RPMI8226 (cell line): ENCODE measurements at places on chromosomes 6 and 20.
A peak's percentile ranks its signal among the peaks of the same experiment; 100 is the strongest.

- no peak for DNase-seq
Measured at GRCh38 chr20:40777653-40778052, 88.6 kb upstream of the MAFB start.

DNA sequence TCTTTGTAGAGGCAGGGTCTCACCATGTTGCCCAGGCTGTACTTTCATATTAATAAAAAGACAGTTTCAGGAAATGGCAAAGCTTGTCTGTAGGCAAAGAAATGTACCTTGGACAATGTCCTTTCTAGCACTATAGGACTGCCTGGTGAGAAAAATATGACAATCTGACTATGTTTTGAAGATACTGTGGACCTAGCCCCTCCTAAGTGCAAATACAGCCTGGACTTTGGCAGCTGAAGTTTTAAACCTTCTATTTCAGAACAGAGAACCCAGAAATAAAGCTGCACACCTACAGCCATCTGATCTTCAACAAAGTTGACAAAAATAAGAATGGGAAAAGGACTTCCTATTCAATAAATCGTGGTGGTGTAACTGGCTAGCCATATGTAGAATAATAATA is 18.9 kb upstream of the IL17A start:
- no peak for DNase-seq

GRCh38 chr6:21942897-21943296 is 349.3 kb downstream of the SOX4 start:
- no peak for DNase-seq

DNA sequence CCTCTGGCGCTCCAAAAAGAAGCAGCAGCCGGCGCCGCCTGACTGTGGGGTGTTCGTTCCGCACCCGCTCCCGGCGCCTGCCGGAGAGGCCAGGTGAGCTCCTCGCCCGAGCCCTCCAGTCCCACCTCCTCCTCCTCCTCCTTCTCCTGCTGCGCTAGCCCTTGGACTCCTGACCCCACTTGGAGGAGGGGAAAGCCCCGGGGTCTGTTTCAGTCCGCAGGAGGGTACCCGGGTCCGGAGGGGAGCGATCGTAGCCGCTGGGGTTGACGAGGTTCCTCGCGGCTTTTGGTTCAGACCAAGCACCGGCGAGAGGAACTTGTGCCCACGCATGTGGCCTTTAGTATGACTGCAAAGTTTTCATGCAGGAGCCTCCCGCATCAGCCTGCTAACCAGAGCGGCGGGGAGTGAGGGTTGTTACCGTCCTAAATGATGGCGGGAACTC is 493 bp downstream of the CRYBG1 start:
- peak; percentile 7 for DNase-seq

DNA sequence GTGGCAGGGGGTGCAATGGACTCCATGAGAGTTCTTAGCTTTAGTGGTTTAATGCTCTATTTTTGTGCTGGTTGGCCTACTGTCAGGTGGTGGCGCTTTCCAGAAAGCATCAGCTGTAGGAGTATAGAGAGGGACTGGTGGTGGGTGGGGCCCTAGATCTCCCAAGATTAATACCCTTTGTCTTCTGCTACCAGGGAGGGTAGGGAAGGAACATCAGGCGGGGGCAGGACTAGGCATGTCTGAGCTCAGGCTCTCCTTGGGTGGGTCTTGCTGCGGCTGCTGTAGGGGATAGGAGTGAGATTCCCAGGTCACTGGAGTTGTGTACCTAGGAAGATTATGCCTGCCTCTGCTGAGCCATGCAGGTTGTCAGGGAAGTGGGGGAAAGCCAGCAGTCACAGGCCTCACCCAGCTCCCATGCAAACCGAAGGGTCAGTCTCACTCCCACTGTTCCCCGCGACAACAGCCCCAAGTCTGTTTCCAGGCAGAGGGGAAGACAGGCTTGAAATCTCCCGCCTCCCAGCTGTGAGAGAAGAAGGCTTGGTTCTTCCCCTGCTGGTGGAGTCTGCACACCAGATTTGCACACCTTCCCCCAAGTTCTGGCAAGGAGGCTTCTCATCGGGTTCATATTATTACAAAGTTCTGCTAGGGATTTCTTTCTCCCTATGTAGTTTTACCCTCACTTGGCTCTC is 46.7 kb upstream of the PKIB start:
- DNase-seq: no peak

GRCh38 chr20:32329817-32330554 is 28.1 kb upstream of the ASXL1 start:
- no peak for DNase-seq

- DNase-seq: no peak
Measured at GRCh38 chr6:166862287-166862977, 93.9 kb downstream of the RNASET2 start.

DNA sequence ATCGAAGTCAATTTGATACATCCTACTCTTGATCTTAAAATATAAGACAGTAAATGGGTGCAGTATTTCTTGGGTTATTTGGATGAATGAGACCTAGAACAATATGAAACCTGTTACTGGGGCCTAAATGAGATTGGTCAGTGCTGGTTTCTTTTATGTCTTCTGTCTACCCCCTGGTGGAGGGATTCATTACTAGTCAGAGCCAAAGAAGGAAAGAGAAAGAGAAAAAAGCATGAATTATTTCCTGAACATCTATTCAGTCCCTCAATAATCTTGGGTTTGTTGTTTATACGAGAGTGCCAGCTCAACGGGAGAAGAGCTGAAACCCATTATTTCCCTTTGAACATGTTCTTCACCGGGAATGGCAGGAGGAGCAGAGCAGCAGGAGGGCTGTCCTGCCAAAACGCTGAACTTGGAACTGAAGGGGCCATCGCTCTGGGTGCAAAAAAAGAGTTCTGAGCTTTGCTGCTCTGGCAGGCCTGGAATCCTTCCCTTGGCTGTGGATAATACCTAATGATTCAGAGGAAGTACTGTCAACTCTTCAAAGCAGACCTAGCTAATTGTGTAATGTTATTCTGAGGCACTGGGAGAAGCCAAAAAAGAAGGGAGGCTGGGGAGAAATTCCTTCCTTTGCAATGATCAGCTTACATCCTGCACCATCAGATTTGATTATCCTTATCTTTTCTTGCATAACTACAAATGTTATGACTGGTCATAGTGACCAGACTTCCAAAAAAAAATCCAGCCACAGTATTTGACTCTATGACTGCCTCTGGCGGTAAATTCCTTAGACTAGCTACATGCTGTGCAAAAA is 72.0 kb downstream of the BLOC1S5 start:
- DNase-seq: peak; percentile 85

- no peak for DNase-seq
Measured at GRCh38 chr6:69284176-69284730, 512.6 kb downstream of the LMBRD1 start.

GRCh38 chr6:37625591-37626374 is 71.9 kb downstream of the MDGA1 start:
- no peak for DNase-seq

- peak; percentile 78 for DNase-seq
Measured at GRCh38 chr6:142913511-142914047, 31.4 kb downstream of the HIVEP2 start.

- DNase-seq: no peak
Measured at GRCh38 chr6:108751851-108752732, 96.1 kb upstream of the ARMC2 start.

GRCh38 chr20:19712721-19713260 is 45.3 kb upstream of the RIN2 start:
- DNase-seq: no peak

GRCh38 chr6:37171201-37171969 is 1.4 kb downstream of the PIM1 start:
- DNase-seq: peak; percentile 42

- peak; percentile 16 for DNase-seq
Measured at GRCh38 chr6:143528164-143528811, 16.8 kb upstream of the FUCA2 start.

GRCh38 chr6:160358225-160359119 is 10.3 kb downstream of the SLC22A3 start:
- no peak for DNase-seq

DNA sequence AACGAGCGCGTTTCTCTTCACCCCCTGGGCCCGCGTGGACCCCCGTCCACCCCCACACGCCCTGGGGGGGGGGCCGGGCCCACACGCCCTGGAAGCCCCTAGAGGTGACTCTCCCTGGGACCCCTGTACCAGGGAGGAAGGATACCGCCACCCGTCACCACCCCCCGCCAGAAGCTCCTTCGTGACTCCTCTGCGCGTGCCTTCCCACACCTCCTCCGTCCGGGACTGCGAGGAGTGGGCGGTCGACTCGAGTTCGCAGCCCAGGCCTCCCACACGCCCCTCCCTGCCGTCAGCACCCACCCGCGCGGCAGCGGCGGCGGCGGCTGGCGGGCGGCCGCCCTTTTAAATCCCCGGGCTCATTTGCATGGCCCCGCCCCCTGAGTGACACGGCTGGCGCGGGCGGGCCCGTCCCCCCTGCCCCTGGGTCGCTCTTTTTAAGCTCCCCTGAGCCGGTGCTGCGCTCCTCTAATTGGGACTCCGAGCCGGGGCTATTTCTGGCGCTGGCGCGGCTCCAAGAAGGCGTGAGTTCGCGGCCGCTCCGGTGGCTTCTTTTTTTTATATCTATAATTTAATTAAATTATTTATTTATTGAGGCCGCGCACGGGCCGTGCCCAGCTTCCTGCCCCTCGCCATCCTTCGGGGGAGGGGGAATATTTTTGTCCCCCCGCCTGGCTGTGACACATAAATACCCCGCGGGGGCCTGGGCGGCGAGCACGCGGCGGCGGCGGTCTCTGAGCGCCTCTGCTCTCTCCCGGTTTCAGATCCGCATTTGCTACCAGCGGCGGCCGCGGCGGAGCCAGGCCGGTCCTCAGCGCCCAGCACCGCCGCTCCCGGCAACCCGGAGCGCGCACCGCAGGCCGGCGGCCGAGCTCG is at the start of gene HMGA1:
HMGA1 (plus strand) TSS at position 431 of the 873 bp plus-strand sequence. CDS start 3,908 bp downstream, outside the sequence.
- DNase-seq: peak; percentile 98

GRCh38 chr6:16441262-16441661 is 202.9 kb downstream of the GMPR start:
- DNase-seq: no peak

DNA sequence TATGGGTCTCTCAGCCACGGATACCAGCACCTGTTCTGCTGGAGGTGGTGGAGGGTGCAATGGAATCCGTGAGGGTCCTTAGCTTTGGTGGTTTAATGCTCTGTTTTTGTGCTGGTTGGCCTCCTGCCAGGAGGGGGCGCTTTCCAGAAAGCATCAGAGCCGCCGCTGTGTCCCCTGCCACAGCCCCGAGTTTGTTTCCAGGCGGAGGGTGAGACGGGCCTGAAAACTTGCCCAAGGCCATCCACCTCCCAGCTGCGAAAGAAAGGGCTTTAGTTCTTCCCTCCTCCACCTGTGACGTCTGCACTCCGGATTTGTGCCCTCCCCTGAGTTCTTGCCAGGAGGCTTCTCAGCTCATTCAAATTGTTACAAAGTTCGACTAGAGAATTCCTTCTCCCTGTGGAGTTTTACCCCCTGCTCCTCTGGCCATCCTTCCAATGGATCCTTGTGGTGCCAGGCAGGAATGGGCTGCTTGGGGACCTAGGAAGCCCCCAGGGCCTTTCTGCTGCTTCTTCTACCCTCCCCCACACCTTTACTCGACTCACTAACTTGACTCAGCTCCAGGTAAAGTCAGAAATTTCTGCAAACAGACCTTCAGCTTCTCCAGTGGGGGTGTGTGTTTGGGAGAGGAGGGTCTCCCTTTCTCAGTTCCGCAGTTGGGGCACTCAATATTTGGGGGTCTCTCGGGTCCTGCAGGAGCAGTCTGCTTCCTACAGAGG is 873.7 kb downstream of the KIF16B start:
- peak; percentile 9 for DNase-seq

- DNase-seq: no peak
Measured at GRCh38 chr6:56065408-56065807, 182.0 kb downstream of the COL21A1 start.

DNA sequence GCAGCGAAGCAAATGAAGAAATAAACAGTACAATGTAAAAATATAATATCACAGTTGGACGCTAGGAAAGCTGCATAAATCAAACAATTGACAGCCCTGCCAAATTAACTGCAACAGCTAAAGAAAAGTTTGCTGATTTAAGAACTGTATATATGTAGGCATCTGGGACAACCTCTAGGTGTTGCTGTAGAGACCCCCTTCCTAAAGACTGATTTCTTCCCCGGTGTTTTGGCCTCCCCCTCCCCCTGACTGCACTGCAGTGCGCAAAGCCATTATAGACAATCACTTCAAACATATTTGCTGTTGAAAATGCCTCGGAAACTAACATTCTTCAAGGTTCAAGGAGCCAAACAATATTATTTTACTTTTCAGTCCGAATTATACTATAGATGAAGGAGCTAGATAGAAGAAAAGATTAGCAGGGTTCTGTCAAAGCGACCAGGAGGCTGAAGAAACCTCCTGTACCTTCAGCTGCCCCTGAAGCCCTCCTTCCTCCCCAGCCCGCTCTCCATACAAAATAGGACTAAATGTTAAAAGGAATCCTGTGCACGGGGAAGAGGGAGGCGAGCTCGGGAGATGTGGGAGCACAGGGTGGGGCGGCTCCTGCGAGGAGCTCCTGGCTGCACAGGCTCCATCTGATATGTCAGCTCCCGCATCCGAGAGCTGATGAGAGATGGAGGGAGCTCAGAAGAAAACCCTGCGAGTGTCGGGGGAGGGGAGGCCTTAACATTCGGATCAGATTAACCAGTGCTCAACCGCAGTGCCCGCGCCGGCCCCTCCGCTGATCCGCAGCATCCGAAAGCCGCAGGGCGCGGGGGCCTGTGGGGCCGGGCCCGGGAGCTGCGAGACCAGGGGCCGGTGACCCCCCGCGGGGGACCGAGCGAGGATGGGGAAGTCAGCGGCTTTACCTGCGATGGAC is 822 bp downstream of the ELOVL4 start:
- DNase-seq: peak; percentile 2

DNA sequence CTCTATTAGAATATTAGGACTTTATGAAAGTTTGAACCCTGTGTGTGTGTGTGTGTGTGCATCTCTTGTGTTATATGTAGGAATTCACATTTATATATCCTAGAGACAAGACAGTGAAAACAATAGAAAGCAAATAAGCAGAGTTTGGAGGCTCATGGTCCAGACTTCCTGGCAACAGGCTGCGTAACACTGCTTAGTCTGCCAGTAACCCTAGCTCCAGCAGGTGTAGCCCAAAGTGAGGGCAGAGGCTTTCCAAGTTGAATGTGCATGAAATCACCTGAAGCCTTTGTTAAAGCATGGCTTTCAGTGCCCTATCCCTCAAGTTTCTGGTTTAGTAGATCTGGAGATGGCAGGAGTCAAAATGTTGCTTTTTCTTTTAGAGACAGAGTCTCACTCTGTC is 569.9 kb downstream of the KIF16B start:
- no peak for DNase-seq

- no peak for DNase-seq
Measured at GRCh38 chr6:96724641-96725040, 112.6 kb downstream of the GPR63 start.

DNA sequence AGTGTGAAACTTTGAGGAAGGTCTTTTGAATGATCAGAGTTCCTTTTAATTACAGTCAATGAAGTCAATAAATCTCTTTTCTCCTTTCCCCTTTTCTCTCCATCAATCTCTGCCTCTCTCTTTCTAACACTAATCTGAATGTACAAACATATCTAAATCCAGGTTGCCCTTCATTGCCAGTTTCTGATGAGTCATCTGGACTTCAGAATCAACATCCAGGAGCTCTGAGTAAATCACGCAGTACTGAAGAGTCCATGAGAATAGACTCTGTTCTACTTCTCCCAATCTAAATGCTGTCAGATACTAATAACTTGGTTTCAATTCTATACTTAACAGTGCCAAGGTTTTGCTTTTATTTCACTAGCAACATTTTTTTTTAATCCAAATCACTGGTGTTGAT is 238.7 kb upstream of the THEMIS start:
- no peak for DNase-seq

- peak; percentile 83 for DNase-seq
Measured at GRCh38 chr20:41692479-41693135, 74.4 kb upstream of the CHD6 start.
